ENCODE measurements at places on chromosomes 16 and 17. TPM values are rescaled to one million over a fixed set of nuclear protein-coding genes. Genes with fewer than 3 reads are reported as not detected.

DNA sequence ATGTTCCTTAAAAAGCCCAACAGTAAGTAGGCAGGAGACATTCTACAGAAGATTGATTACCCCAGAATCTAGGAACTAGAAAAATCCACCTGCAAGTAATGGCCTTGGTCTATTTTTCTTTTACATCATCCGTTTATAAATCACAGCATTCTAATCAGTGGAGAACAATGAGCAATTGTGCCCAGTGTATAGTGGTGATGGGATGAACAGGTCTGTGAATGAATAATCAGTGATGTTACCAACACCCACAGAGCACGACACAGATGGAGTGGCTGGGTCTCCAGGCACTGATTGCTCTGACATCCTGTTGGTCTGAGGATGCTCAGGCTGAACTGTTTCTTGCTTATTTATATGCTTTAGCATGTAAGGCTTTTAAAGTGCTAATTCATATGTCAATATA, 1251.2 kb upstream of the CDH8 start:
- DNase-seq = no peak

DNA sequence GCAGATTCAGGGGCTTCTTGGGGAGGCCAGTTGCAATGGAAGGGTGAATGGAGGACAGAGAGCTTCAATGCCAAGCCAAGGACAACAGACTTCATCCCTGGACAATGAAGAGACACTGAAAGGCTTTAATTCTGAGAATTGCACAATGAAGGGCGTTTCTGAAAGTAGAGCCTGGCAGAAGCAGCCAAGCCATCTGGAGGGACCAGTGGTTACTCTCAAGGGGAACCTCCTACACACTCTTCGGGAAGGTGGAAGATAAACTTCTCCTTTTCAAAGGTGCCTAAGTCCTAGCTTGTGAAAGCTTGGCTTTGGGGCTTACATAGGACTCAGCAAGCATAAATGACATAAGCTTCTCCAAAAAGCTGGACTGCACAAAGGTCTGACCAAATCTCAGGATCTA, 6.2 kb upstream of the CES1 start:
- no peak for DNase-seq

GRCh38 chr17:17060930-17061329, 18.7 kb downstream of the MPRIP start:
- DNase-seq = no peak

DNA sequence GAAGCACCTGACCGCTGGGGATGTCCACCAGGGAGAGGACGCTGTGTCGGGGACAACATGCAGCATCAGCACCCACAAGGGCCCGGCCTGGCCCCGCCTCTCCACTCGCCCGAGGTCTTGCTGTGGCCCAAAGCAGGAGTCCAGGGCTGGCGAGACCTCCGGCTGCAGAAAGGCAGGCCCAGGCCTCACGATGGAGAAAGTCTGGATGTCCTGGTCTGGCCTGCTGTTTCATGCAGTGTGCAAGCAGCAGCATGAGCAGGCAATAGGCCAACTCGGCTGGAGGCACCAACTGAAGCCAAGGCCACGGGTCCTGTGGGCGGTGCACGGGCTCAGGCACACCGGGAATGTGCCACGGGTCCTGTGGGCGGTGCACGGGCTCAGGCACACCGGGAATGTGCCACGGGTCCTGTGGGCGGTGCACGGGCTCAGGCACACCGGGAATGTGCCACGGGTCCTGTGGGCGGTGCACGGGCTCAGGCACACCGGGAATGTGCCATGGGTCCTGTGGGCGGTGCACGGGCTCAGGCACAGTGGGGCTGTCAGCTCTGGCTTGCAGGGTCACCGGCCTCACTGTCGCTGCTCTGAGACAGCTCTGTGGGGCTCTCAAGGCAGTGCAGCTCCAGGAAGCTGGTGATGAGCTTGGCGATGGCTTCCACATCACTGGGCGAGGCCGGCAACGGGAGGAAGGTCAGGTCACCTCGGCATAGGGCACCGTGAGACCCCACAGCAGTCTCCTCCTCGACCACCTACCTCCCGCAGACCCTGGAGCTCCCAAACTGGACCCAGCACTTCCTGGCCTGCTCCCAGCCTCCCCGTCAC, 6.9 kb downstream of the CYBC1 start:
- no peak for DNase-seq

GRCh38 chr17:16215965-16216316, 607 bp upstream of the NCOR1 start:
- DNase-seq = no peak

DNA sequence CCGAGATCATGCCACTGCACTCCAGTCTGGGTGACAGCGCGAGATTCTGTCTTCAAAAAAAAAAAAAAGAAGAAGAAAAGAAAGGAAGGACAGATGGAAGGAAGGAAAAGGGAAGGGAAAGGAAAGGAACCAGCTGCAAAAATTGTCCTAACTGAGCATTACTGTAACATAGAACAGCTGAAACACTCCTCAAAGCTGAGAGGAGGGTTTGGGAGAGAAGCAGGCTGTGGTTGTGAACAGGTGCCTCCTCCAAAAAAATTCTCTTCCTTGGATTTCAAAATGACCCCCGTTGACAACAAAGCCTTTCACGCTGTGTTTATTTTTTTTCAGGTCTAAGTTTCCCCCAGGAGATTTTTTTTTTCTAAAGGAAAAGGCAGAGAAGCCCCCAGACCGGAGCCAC, 541.4 kb downstream of the WWOX start:
- DNase-seq = no peak

- DNase-seq = no peak
Observed at GRCh38 chr16:74034200-74034599, 262.4 kb upstream of the PSMD7 start.

GRCh38 chr17:63641692-63642448, 19.7 kb downstream of the MAP3K3 start:
- DNase-seq = no peak

DNA sequence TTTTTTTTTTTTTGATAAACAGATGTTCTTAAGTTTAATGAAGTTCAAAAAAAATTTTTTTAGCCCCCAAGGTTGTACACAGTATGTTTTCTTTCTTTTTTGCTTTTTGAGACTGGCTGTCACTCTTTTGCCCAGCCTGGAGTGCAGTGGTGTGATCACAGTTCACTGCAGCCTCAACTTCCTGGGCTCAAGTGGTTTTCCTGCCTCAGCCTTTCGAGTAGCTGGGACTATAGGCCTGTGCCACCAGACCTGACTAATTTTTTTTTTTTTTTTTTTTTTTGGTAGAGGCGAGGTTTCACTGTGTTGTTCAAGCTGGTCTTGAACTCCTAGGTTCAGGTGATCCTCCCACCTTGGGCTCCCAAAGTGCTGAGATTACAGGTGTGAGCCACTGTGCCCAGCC, 12.8 kb downstream of the ITGAE start:
- no peak for DNase-seq

DNA sequence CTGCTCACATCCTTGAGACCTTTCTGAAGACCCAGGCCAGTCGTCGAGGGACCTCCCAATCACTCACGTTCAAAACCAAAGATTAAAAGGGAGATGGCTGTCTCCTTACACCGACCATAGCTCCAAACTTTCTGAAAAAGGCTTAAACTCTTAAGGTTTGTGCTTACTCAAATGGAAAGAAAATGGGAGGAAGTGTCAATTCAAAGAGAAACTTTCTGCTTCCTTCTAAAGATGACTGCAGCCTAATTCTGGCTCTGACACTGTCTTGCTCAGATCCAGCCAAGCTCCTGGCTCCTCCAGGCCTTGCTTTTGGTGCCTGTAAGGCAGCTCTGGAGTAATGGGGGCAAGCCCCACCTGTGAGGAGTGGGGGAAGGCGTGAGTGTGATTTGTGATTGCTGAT, 54.9 kb upstream of the WSB1 start:
- no peak for DNase-seq

- no peak for DNase-seq
Observed at GRCh38 chr17:8105957-8106398, 12.3 kb downstream of the ALOXE3 start.

DNA sequence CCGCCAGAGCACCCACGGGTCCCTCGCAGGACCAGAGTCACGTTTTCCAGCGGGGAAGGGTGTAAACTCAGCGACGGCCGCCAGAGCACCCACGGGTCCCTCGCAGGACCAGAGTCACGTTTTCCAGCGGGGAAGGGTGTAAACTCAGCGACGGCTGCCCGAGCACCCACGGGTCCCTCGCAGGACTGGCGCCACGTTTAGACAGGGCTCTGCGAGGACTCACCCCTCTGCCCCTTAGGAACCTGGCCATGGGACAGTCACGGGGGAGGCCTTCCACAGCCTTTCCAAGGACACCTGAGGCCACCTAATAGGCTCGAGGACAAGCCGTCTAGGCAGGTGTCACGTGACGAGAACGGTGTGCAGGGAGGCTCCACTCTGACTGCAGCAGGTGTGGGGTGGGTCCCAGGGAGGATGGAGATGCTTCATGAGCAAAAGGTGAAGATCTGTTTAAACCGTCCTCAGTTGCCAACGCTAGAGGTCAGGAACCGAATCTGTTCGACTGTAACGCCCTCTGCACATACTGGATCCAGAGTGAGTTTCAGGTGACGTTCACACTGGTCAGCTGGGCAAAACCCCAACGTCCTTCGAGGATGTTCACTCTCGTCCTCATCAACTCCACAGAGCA, 48.0 kb upstream of the METRNL start:
- DNase-seq = no peak

DNA sequence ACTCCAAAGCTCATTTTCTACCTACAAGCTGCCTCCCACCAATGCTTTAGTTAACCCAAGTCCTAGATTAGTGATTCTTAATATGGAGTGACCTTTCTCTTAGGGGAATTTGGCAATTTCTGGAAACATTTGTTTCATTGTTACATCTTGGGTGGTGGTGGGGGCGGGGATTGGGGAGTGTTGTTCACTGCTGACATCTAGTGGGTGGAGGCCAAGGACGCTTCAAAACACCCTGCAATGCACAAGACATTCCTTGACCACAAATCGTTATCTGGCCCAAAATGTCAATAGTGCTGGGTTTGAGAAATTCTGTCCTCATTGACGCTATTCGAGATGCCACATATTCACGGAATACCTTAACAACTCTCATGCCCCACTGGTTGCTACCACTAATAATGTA, 282.9 kb downstream of the RBFOX1 start:
- no peak for DNase-seq

GRCh38 chr16:87447323-87447722, 45.5 kb downstream of the ZCCHC14 start:
- DNase-seq = no peak

GRCh38 chr17:18994631-18995030, 9.9 kb downstream of the FAM83G start:
- no peak for DNase-seq

- no peak for DNase-seq
Observed at GRCh38 chr17:40562838-40563219, 2.4 kb downstream of the CCR7 start.

The TNP2 gene
- total RNA-seq = not detected

The MATCAP1 gene
- total RNA-seq = 15.8 TPM

The CNTD1 gene
- not detected for total RNA-seq

The MMD gene
- total RNA-seq = 26.8 TPM

The MYH8 gene
- total RNA-seq = not detected

The PITPNM3 gene
- total RNA-seq = 0.49 TPM

The UNC45B gene
- total RNA-seq = 0.06 TPM
